ENCODE measurements at places on chromosomes 11 and 22.

DNA sequence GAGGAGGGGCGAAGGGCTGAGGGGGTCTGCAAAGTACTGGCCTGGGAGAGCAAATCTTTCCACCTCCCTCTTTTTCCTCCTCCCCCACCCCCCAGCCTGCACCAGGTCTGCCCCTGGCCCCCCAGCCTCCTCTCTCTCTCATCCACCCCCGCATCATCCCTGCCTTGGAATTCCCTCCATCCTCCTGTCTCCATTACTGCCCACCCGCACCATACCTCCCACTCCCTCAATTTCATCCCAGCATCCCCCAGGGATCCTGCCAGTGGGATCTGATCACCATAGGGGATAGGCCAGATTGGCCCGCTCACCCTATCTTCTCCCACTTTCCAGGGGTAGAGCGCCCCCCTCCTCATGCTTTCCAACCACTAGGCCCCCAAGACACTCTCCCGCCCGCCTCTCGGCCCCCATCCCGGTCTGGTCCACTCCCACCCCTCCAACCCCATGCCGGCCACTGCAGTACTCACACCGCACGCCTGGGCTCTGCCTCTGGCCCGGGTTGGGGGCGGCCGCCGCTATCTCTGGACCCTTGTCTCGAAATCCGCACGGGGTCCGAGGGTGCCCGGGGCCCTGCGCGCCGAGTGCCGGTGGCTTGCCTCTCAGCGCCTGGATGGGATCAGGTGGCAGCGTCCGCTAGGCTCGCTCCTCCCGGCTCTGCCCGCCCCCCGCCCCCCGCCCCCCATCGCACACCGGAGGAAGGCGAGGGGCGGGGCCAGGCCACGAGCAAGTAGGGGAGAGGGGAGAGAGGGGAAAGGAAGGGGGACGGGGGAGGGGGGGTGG lies at the start of gene GAL3ST3:
GAL3ST3 (minus strand) TSS at position 615 of the 777 bp plus-strand sequence. CDS start 3,746 bp downstream, outside the sequence.
- DNase-seq, result no peak

- DNase-seq, result no peak
Measured at GRCh38 chr11:35237351-35237750, 98.4 kb downstream of the CD44 start.

- no peak for DNase-seq
Measured at GRCh38 chr11:84588131-84588829, 1038.9 kb downstream of the DLG2 start.

DNA sequence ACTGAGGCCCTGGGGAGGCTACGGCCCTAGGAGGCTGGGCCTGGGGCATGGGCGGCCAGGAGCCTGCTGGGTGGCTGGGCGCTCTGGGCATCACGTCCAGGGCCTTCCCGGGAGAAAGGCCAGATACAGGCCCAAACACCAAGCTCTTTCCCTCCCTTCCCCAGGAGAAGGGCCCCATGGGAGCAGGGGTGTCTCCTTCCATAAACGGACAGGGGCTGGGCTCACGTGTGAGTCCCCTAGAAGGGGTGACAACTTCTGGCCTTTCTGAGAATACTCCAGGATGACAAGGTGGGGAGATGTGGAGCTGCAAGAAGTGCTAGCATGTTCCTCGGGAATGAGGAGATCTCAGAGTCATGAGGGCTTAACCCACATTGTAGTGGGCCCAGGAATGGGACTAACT lies 19.5 kb upstream of the SYT8 start:
- no peak for DNase-seq

DNA sequence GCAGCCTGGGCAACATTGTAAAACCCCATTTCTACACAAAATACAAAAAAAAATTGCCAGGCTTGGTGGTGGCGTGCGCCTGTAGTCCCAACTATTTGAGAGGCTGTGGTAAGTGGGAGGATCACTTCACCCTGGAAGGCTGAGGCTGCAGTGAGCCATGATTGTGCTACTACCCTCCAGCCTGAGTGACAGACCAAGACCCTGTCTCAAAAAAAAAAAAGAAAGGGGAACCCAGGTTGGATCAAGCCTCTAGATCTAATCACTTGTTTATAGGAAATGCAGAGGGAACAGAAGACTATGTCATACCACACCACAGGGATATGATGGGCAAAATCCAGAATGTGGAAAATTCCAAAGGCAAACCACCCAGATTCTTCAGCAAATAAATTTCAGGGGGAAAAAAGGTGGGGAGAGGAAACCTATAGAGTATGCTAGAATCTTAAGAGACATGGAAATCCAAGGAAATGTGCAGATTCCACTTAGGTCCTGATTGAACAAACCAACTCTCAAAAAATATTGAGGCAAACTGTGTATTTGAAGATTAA lies 16.5 kb upstream of the MALAT1 start:
- DNase-seq, result no peak

DNA sequence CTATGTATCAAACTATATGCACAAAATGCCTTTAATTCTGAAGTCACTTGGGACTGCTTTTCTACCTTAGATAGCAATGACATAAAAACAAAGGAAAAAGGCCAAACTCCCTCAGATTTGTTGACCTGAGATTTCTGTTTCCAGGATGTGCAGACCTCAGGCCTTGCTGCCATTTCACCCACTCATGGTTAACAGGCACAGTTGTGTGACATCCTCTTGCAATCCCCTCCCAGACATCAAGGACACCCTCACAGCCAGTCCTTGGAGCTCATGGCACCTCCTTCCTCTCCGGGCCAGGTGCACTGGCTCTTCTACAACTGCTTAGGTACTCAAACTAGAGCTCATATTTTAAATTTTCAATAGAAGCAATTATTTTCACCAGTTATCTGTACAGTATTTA lies 37.3 kb downstream of the SERPIND1 start:
- DNase-seq, result no peak

Data from CD4-positive, alpha-beta T cell treated with Interleukin-10 for 1 hour (primary cell).